ENCODE measurements at places on chromosomes 4 and X. TPM values are rescaled to one million over a fixed set of nuclear protein-coding genes. Genes with fewer than 3 reads are reported as not detected.

Gene TMEM255A
- total RNA-seq, result 2.2 TPM

Gene SSX5
- total RNA-seq, result not detected

Gene CLRN2
- total RNA-seq, result not detected

Gene FRG1
- 25.7 TPM for total RNA-seq

Gene LIMCH1
- 282 TPM for total RNA-seq

Gene HERC5
- total RNA-seq, result 1.6 TPM

Gene KCNIP4
- total RNA-seq, result 12.5 TPM

Gene TMEM35A
- total RNA-seq, result 67.3 TPM

Gene TCEANC
- total RNA-seq, result 8.8 TPM

Gene IL3RA
- total RNA-seq, result 1.6 TPM

Gene NXF2
- total RNA-seq, result not detected

Gene PCYT1B
- total RNA-seq, result 26.3 TPM

Gene NUDT10
- total RNA-seq, result 36.3 TPM

Gene SPACA5
- total RNA-seq, result not detected

Gene EMD
- 17.8 TPM for total RNA-seq

Gene EVC2
- 2.5 TPM for total RNA-seq

Gene SHISA3
- not detected for total RNA-seq

Gene DSPP
- total RNA-seq, result under 0.01 TPM

Gene GABRQ
- total RNA-seq, result 1.3 TPM

Data from parietal lobe (tissue), 2 donors.